ENCODE measurements at places on chromosomes 2 and 18.

DNA sequence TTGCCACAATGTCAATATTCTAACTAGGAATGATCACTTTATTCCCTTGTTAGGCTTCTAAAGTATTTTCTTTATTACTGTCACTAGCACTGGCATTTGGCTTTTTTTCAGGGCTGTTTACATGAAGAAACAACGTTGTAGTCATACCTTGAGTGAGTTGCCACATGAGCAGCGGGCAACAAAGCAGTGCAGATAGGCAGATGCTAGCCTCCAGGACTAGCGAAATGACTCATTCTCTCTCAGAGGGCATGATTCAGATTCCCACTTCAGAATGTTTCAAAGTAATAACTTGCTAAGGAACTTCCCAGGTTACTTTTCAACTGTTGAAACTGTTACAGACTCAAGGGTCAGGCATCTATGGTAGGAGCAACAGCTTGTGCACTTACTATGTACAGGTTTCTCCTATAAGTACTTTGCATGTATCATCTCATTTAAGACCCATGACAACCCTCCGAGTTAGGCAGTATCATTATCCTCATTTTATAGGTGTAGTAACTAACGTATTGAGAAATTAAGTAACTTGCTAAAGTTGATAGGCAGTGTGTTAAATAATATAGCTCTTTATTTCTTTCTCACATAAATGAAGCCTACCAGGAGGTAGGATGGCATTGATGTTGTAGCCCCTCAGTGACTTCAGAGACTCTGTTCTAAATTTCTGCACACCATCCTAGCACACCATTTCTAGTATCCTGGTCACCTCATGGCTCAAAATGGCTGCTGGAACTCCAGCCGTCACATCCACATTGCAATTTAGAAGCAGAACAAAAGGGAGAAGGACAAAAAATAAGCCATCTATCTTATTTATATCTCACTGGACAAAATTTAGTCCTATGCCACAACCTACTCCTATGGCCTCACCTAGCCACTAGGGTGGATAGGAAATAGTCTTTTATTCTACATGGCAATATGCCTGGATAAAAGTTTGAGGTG, 83.3 kb downstream of the ICOS start:
- peak; percentile 57 for DNase-seq

DNA sequence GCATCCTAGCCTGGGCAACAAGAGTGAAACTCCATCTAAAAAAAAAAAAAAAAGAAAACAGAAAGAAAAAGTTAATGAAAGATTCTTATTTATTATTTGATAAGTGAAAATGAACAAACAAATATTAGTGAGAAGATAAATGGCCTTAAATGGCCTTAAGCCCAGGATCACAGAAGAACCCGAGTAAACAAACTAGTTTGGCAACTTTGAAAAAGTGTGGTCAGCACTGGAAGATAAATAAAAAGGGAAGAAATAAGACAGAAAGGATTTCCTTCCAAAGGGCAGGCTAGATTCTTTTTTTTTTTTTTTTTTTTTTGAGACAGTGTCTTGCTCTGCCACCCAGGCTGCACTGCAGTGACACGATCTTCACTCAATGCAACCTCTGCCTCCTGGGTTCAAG, 692.4 kb downstream of the CPS1 start:
- DNase-seq, result no peak

GRCh38 chr18:52652391-52652790, 312.4 kb downstream of the DCC start:
- DNase-seq, result no peak

- no peak for DNase-seq
Measured at GRCh38 chr2:18837240-18837639, 247.9 kb upstream of the NT5C1B start.

- no peak for DNase-seq
Measured at GRCh38 chr18:31241425-31241824, 76.5 kb upstream of the DSG1 start.

DNA sequence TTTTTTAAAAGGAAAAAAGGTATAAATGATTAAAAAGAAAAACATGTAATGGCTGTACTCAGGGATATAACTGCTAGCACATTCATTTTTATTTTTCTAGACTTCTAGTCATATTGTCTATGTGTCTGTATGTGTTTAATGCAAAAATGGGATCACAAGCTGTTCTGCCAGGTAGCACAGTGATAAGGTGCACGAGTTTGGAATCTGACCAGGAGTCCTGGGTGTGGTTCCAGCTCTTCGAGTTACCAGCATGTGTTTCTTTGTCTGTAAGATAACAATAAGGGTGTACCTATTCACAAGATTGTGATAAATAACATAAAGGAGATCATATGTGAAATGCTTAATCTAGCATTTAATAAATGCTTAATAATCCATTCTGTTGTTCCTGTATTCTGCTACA, 145.3 kb downstream of the PKP4 start:
- no peak for DNase-seq

DNA sequence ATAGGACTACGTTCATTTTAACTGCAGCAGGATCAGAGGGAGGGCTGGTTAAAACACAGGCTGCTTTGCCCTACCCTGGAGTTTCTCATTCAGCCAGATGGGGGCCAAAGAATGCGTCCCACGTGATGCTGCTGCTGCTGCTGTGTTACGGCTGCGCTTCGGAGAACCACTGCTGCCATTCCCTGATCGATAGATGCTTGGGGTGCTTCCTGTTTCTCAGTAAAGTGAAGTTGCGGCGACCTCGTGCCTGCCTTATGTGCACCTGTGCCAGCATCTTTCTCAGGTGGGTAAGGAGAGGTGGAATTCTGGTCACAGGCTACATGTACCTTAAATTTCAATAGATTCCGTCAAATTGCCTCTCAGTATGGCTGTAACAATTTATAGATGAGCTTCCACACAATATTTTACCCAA, 24.7 kb upstream of the TOGARAM2 start:
- DNase-seq, result peak; percentile 16

DNA sequence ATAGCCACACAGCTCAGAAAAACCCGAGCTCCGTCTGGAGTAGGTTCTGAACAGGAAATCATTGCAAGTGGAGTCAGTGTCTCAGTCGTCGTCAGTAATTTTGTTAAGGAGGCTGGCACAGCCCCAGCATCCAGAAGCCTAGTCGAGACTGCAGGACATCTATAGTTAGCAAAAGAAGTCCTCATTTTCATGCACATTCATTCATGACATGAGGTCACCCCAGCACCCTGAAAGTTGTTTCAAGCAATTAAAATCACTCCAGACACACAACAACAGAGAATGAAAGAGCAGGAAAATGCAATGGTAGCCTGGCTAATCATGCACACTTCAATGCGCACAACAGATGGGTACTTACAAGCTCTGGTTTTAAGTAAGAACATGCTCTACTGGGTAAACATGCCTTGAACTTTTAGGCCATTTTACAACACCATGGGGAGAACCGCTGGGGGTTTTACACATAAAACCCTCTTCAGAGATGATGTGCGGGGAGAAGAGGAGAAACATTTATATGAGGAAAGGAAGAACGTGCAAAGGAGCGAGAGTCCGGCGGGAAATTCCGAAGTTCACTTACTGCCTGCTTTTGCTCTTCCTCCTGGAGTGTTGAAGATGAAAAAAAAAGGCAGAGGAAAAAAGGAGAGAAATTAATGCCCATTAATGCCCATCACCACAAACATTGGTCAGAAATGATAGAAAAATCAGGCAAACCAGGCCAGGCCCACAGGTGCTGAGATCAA, 77.4 kb upstream of the DNMT3A start:
- no peak for DNase-seq

GRCh38 chr18:13481820-13482617, 244.3 kb downstream of the FAM210A start:
- DNase-seq, result no peak

- DNase-seq, result no peak
Measured at GRCh38 chr2:67341012-67341318, 56.2 kb upstream of the ETAA1 start.

- no peak for DNase-seq
Measured at GRCh38 chr2:17719562-17720371, 33.8 kb downstream of the SMC6 start.

- no peak for DNase-seq
Measured at GRCh38 chr2:73890301-73891092, 2.3 kb upstream of the ACTG2 start.

DNA sequence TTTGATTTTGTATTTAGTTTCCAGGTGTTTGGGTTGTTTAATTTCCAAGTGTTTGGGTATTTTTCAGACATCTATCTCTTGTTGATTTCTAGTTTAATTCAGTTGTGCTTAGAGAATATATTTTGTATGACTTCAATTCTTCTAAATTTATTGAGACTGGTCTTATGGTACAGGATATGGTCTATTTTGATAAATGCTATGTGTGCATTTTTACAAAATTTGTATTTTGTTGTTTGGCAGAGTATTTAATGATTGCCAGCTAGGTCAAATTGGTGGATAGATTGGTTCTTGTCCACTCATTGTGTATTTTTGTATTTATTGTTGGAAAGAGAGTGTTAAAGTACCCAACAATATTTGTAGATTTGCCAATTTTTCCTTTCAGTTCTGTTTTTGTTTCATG, 23.7 kb upstream of the LAMA1 start:
- no peak for DNase-seq

GRCh38 chr2:148936857-148937450, 61.9 kb downstream of the KIF5C start:
- no peak for DNase-seq

DNA sequence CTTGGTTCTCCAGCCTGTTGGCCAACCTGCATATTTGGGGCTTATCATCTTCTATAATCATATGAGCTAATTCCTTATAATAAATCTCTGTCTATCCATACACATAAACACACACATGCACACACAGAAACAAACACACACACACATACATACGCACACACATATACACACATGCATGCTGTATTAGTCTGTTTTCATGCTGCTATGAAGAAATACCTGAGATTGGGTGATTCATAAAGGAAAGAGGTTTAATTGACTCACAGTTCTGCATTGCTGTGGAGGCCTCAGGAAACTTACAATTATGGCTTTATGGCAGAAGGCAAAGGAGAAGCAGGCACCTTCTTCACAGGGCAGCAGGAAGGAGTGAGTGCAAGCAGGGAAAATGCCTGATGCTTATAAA, 707.4 kb upstream of the CDH2 start:
- no peak for DNase-seq

GRCh38 chr18:46680784-46681695, 24.0 kb upstream of the LOXHD1 start:
- DNase-seq, result no peak

- DNase-seq, result no peak
Measured at GRCh38 chr2:235478609-235479008, 15.2 kb upstream of the AGAP1 start.

DNA sequence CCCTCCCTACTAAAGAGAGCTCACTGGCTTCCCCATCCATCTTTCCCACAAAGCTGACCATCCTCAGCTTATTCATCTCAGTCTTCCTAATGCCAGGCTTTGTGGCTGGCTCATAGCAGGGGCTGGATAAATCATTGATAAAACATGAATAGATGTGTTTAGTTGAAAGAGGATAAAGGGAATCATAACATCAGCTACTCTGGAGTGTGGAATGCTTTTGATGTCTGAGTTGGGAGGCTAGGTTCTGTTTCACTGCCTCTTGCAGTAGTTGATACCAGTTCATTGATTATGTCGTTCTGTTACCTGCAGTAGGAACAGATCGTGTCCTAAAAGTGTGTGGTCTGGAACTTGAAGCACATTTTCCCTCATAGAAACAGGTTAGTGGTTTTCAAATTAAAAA, 66.3 kb upstream of the HK2 start:
- no peak for DNase-seq

DNA sequence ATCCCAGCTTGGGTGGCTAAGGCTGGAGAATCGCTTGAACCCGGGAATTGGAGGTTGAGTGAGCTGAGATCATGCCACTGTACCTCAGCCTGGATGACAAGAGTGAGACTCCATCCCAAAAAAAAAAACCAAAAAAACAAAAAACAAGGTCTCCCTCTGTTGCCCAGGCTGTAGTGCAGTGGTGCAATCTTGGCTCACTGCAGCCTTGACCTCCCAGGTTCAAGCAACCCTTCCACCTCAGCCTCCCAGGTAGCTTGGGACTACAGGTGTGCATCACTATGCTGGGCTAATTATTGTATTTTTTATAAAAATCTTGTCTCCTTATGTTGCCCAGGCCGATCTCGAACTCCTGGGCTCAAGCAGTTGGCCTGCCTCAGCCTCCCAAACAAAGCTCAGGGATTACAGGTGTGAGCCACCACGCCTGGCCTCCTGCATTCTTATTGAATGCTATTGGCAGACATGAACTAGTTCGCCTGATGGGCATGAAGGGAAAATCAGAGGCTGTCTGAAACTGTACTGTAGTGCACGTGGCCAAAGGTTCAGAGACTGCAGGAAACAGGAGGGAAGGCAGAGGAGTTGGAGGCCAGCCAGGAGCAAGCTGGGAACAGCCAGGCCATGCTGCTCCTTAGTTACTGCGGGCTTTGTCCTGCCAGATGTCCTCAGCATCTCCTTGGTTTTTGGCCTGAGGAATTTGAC, 16.0 kb upstream of the ASXL2 start:
- no peak for DNase-seq

- DNase-seq, result no peak
Measured at GRCh38 chr2:127637236-127637630, 8.7 kb upstream of the GPR17 start.
